NCI-H69 (cell line): ENCODE measurements at places on chromosomes 7 and 10.
A peak's percentile ranks its signal among the peaks of the same experiment; 100 is the strongest.

DNA sequence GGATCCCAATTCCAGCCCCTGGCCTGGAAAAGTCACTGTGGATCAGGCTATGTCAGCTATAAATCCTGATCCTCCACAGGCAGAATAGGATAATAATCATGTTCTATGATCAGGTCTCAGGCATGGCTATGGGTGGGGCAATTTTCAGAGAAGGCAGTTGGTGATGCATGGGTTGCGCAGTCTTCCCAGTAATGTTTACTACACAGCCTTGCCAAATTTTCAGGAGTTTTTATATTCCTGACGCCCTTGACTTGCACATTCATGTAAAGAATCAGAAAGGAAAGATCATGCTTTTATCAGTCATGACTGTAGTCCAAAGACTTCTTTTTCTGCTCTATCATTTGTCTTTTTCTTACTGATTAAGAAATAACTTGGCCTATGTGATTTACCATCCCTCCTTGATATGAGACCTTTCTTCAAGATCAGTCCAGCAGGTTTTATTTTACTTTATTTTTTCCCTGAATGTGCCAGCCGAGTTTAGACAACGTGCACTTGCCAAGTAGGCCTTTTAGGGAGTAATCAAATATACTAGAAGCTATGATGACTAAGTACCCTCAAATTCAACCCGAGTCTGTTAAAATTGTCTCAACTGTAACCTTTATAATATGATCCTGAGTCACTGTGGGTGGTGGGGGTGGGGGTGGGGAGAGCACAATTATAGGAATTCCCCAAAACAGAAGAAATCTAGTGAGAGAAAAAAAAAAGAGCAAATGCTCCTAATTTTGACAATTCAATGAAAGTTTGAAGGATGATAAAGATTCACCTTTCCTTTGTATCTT is 31.9 kb downstream of the ARL4A start:
- DNase-seq: no peak

- DNase-seq: no peak
These were observed 20.0 kb downstream of the HYAL4 start for GRCh38 chr7:123864966-123865365.

DNA sequence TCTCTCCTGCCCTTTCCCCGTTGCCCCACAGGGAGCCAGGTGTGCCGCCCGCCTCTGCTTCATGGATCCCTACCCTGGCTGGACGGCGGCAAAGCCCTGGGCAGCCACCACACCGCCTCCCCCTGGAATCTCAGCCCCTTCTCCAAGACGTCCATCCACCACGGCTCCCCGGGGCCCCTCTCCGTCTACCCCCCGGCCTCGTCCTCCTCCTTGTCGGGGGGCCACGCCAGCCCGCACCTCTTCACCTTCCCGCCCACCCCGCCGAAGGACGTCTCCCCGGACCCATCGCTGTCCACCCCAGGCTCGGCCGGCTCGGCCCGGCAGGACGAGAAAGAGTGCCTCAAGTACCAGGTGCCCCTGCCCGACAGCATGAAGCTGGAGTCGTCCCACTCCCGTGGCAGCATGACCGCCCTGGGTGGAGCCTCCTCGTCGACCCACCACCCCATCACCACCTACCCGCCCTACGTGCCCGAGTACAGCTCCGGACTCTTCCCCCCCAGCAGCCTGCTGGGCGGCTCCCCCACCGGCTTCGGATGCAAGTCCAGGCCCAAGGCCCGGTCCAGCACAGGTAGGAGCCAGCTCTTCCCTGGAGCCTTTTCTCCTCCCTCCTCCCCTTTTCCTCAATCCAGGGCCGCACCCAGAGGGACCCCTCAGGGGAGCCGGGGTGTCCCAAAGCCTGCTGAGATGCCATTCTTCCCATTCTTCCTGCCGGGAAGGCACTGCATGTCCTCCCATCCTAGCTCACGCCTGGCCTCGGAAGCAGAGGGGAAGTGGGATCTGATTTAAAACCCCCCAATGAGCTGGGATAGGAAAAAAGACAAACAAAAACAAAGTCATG is 4.0 kb downstream of the GATA3 start:
- no peak for DNase-seq

DNA sequence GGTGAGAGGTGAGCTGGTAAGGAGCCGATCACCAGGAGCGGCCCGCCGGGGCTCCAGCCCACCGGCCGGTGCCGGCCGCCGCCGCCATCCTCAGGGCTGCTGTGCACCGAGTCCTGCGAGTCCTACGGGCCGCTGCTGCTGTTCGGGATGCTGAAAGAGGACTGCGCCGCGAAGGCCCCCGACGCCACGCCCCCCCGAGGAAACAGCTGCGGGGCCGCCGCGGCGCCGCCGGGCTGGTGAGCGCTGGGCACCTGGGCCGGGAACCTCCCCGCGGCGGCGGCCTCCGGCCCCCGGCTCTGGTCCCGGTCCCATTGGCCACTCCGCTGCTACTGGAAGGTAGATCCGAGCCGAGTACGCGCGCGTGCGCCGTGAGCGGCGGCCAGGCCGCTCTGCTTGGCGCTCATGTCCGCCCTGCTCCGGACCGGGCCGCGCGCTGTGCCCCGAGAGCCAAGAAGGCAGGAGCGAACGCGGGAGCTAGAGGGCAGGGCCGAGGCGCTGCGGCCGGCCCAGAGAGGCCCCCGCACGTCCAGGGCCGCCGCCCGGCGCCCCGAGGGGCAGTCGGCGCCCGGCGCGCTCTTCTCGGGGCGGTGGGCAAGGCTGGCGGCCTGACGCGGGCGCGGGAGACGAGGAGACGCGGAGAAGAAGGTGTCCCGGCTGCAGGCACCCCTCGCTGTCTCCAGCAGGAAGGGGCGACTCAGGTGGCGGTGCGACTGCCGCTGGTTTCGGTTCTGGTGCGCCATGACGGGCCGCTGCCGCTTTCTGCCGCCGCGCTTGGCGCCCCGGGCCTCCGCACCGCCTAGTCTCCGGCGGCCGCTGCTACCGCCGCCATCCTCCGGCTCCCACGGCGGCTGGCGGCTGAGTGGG is 121.3 kb upstream of the WIPF3 start:
- DNase-seq: peak; percentile 79

DNA sequence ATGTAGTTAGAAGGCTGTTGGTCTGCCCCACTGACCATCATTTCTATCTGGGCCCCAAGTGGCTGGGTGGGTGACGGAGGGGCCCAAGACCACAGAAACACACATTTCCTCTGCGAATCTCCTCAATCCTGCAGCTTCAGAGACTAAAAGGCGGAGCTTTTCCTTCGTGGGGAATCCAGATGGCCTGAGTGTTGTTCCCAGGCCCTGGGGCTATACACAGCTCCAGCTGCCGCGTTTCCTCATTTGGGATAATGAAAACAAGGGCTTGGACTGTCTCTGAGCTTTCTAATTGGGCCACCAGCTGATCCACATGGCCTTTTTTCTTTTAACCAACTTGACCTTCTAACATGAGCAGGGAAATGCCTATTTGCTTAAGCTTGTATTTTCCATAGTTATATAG is 339.9 kb downstream of the CXCL12 start:
- DNase-seq: peak; percentile 18

GRCh38 chr10:101329341-101330032 is 24.5 kb upstream of the BTRC start:
- DNase-seq: no peak

DNA sequence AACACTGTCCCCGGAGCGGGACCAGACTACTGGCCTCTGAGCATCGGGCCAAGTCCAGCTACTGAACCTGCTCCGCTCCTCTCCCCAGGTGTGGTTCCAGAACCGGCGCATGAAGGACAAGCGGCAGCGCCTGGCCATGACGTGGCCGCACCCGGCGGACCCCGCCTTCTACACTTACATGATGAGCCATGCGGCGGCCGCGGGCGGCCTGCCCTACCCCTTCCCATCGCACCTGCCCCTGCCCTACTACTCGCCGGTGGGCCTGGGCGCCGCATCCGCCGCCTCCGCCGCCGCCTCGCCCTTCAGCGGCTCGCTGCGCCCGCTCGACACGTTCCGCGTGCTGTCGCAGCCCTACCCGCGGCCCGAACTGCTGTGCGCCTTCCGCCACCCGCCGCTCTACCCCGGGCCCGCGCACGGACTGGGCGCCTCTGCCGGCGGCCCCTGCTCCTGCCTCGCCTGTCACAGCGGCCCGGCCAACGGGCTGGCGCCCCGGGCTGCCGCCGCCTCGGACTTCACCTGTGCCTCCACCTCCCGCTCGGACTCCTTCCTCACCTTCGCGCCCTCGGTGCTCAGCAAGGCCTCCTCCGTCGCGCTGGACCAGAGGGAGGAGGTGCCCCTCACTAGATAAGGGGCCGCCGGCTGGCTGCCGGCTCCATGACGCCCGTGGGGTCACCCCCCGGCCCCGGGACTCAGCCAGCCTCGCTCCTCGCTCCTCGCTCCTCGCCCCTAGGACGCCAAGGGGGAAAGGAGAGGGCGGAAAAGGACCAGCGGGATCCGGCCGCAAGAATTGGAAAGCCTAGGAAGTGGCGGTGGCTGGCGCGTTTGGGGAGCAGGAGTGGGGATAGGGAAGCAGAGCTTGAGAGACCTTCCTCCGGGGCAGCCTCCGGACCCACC is 3.4 kb downstream of the EVX1 start:
- DNase-seq: peak; percentile 76

DNA sequence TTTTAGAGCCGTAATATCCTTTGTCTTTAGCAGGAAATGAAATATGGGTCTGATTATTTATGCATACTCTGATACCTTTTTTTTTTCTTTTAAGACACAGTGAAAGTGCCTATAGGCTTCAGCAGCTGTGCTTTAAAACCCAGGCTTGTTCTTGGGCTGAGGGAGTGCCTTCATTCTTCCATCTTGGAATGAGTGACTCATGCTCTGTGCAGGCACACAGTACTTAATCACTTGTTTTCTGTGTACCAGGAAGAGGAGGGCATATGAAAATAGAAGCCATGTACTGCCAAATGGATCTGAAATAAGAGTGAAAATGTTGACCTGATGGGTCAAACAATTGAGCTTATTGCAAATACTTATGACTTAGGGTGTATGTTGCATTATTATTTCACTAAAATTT is 12.0 kb downstream of the INPP5F start:
- peak; percentile 43 for DNase-seq
